ENCODE measurements at places on chromosomes 5 and 9. TPM values are rescaled to one million over a fixed set of nuclear protein-coding genes. Genes with fewer than 3 reads are reported as not detected.

The AK8 gene
- 0.06 TPM for total RNA-seq

The ADAMTS16 gene
- not detected for total RNA-seq

The SLU7 gene
- total RNA-seq, result 49.9 TPM

The CTXN3 gene
- total RNA-seq, result not detected

The ANKRD34B gene
- total RNA-seq, result not detected

The DPYSL3 gene
- total RNA-seq, result 77.1 TPM

The PLEKHG4B gene
- not detected for total RNA-seq

The IFNK gene
- total RNA-seq, result not detected

The TIMD4 gene
- not detected for total RNA-seq

The GHR gene
- total RNA-seq, result 0.97 TPM

The ALDH1A1 gene
- total RNA-seq, result 3,182 TPM

The ZNF879 gene
- total RNA-seq, result 5.2 TPM

The HK3 gene
- under 0.01 TPM for total RNA-seq

The PRUNE2 gene
- total RNA-seq, result 4.9 TPM

The CSF2 gene
- total RNA-seq, result 1.3 TPM

The SGCD gene
- total RNA-seq, result 0.38 TPM

The KCNMB1 gene
- not detected for total RNA-seq

The PCDHB2 gene
- total RNA-seq, result 2.3 TPM

The CAMK2A gene
- not detected for total RNA-seq

The HMCN2 gene
- 0.19 TPM for total RNA-seq

The PKD2L2 gene
- not detected for total RNA-seq

The CAVIN4 gene
- 4.6 TPM for total RNA-seq

The CARD9 gene
- 0.16 TPM for total RNA-seq

The CBY3 gene
- total RNA-seq, result not detected

The CKMT2 gene
- 0.16 TPM for total RNA-seq

The SLC22A4 gene
- 4.7 TPM for total RNA-seq

The MRPL41 gene
- total RNA-seq, result 48.6 TPM

The GNA14 gene
- total RNA-seq, result 2.6 TPM

The INPP5E gene
- total RNA-seq, result 8.1 TPM

The SMIM27 gene
- 1.8 TPM for total RNA-seq

The TPRN gene
- total RNA-seq, result 3.2 TPM

The MAP1B gene
- 35.5 TPM for total RNA-seq
